Stimulated activated CD8-positive, alpha-beta memory T cell treated with anti-CD3 and anti-CD28 coated beads, Interleukin-15, amount 100 ng/mL, for 4 hours (primary cell): ENCODE measurements at places on chromosomes 7 and 10.

DNA sequence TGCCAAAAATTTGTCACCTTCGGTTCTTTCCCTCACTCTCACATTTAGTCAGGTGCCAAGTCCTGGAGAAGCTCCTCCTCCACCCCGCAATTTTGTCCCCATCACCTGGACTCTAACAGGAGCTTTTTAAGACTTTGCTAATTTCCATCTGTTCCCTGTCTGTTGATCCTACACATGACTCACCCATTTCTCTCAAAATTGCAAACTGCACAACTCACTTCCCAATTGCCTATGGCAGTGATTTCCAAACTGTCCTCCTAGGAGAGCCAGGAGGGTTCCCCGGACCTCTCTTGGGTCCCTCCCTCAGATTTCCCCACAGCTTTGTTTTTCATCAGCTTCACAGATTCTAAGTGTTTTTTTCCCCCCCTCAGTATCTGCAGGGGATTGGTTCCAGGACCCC, 120.3 kb downstream of the WNT2 start:
- no peak for DNase-seq

GRCh38 chr7:21616091-21616490, 73.3 kb downstream of the DNAH11 start:
- no peak for DNase-seq

GRCh38 chr7:115679976-115680375, 350.6 kb downstream of the TFEC start:
- DNase-seq = no peak

GRCh38 chr10:75029420-75029819, 82.0 kb upstream of the SAMD8 start:
- DNase-seq = no peak

GRCh38 chr10:125531465-125531864, 151.5 kb downstream of the TEX36 start:
- DNase-seq = no peak

DNA sequence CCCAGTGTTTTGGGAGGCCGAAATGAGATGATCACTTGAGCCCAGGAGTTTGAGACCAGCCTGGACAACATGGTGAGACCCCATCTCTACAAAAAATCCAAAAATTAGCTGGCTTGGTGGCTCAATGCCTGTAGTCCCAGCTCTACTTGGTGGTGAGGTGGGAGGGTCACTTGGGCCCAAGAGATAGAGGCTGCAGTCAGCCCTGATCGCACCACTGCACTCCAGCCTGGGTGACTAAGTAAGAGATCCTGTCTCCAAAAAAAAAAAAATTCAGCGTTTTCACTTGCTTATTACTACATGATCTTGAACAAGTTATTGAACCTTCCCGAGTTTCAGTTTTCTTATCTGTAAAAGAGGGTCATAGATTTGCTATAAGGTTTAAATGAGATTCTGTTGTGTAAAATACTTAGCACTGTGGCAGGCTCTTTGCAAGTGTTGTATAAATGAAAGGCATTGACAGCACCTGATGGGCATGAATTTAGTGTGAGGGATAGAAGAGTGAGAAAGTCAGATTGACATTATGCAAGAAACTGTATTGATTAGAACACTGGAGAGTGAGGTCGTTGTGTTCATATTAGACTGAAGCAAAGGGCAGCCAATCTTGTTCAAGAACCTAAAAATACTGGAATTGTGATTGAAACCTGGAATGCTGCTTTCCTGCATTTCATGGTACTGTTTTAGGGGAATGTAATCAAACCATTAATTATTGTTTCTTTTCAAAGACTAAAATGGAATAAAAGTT, 136.8 kb downstream of the LCOR start:
- DNase-seq = no peak

GRCh38 chr7:85851571-85852193, 664.8 kb upstream of the SEMA3D start:
- DNase-seq = no peak

- DNase-seq = no peak
Observed at GRCh38 chr10:3761021-3761686, 23.9 kb downstream of the KLF6 start.

DNA sequence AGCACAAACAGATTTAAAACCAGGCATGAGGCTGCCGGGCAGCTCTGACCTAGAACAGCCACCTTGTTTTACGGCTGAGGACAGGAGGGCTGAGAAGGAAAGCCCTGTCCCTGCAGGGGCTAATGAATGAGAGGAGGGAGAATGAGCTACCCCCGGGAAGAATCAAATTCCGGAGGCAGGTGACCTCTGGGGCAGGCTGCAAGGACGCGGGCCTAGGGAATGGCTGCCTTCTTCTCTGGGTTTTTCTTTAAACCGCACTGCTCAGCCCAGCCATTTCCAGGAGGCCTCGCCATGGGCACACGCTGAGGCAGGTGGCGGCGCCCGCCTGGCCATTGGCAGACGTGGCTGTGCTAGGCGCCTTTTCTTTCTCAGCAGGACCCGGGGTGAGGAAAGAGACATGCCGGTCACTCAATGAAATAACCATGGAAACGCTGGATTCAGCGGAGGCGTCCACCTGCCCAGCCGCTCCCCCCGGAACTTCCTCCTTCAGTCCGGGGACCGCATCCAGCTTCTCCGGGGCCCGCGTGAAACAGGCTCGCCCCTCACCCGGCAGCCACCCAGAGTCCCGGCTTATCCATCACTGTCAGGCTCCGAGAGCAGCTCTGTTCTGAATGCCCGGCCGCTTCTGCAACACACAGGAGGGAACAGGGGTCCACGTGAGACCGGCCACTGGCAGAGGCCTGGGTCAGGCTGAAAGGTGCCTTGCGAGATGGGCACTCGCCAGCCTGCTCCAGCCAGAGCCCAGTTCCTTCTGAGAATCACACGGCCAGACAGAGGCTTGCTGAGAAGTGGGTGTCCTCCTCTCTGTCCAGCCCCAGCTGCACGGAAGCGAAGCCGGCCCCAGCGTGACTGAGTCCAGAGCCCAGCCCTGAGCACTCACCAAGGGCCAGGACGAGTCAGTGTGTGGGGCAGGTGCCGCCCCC, 82.1 kb downstream of the PDGFA start:
- DNase-seq = no peak

DNA sequence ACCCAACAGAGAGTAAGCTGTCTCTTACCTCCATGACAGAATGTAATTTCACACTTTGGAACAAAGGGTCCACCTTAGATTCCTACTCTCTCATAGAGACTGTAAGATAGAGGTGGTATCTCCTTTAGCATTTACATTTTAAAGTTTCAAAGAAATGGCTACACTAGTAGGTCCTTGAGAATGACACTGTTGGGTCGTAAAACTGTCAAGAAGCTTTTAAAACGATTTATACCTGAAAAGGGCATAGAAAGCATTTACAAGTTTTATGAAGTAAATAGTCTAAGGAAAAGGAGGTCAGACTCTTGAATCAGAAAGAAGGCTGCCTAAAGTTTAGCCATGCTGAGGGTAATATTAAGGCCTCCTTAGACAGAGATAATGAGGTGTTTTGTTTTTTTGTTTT, 1212.4 kb upstream of the PHF14 start:
- no peak for DNase-seq

DNA sequence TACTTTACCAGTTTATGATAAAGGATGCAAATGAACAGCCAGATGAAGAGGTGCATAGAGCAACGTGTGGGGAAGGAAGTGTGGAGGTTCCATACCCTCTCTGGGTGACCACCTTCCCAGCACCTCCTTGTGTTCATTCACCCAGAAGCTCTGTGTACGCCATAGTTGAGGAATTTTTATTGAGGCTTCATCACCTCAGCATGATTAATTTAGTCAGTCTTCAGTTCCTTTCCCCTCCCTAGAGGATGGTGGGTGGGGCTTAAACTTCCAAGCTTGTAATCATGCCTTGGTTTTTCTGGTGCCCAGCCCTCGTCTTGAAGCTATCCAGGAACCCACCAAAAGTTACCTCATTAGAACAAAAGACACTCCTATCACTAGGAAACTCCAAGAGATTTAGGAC, 162.7 kb downstream of the PLCE1 start:
- DNase-seq = no peak

- no peak for DNase-seq
Observed at GRCh38 chr7:150848111-150848510, 4.2 kb upstream of the AOC1 start.

DNA sequence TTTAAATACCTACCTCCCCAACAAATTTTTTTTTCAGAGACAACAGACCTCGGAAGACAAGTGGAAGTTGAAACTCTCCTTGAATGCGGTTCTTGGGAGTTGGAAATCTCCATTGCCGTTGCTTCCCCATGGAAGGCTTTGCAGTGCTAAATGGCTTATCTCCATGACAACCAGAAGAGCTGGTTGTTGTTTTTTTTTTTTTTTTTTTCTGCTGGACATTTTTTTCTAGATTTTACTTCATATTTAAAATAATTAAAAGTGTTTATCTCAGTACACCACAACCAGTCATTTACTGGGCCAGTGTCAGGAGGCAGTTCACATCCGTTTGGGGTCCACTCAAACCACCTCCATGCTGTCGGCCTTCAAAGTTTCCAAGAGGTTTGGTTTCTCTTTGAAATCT, 348.5 kb upstream of the PRKCQ start:
- no peak for DNase-seq

DNA sequence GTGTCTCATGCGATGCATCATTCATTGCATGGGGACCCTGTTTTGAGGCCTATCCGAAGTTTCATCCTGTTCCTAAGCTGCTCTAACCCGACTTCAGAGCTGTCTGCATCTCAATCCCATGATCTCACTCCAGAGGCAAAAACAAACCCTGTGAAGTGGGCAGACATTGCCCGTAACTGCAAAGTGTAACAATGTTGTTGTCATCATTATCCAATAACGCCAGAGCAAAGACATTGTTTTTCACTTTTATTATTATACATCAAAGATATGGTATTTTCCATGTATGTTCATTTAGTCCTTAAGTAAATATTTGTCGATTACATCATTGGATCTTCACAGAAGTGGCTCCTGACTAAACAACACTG, 246.7 kb downstream of the KLF6 start:
- DNase-seq = no peak
